ENCODE measurements at places on chromosomes 6 and 20.

GRCh38 chr6:78093906-78094305, 441.1 kb downstream of the MEI4 start:
- DNase-seq, result no peak

GRCh38 chr6:106747139-106747538, 117.8 kb downstream of the QRSL1 start:
- no peak for DNase-seq

- no peak for DNase-seq
Measured at GRCh38 chr6:24060982-24061754, 64.8 kb upstream of the NRSN1 start.

GRCh38 chr6:170268216-170269129, 22.4 kb downstream of the DLL1 start:
- DNase-seq, result no peak

GRCh38 chr6:36029464-36029863, 1.9 kb downstream of the MAPK14 start:
- DNase-seq, result no peak

DNA sequence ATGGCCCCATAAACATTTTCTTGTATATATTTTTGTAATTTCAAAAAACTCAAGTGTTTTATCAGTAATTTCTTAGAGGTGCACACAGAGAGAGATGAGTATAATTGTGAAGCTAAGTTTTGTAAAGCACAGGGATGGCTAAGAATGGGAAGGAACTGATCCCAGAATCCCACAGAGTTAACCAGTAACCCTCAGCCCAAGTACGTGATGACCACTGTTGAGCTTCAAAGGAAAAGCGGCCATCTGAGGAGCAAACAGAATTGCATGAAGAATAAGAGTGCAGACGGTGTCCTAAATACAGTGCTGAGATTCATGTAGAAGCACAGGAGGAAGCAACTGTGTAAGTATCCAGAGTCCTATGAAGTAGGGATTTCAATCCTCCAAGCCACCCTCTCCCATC, 28.1 kb upstream of the HLA-C start:
- no peak for DNase-seq

DNA sequence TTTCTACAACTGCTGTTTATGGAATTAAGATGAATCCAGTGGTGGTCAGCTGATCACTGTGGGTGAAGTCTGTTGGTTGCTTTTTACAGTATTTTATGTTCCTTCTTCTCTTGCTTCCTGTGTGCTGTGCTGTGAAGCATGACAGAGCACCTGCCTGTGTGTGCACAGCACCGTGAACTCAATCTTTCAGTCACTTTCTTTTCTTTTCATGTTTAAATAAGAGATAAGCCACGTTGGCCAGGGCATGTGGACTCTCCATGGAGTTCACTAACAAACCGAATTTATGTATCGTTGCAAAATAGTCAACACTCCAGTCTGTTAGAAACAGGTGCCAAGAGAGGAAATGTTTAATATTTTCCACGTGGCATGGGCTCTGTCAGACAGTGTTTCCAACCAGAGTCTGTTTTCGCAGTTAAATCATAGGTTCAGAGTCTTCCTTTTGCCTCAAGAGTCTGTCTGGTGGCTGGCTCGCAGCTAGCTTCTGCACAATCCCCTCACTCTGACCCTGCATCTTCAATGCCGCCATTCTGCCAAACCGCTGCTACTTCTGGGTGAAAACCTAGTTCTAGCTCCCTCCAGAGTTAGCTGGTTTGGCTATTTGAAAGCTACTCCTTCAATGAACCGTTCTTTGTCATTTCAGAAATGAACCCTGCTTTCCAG, 73.2 kb downstream of the QRSL1 start:
- no peak for DNase-seq

- DNase-seq, result no peak
Measured at GRCh38 chr6:48134246-48134645, 23.2 kb upstream of the PTCHD4 start.

DNA sequence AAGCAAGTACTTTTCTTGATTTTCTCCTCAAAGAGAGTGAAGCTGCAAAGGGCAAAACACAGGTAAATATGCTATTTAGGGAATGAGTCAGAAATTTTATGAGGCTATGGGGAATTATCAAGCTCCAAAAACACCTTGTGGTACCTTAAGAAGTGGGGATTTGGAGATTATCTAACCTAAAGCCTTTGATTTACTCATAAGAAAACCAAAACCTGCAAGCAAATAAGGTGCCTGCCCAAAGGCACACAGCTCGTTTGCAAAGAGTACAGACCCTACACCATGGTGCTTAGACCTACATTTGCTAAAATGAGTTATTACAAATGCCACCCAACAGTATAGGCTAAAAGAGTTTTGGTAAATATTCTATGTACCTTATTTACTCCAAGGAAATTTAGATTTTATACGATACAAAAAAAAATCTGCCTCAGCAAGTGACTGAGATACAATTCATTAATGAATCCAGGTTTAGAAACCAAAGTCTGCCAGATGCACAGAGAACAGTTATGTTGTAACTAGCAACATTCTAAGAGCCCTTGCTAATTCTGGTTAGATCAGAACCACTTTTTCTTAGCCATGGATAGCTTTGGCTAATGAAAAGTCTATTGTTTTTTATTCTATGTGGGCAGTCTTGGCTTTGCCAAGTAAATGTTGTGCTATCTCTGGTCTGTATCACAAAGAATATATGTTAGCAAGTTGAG, 101.5 kb downstream of the KHDC1L start:
- DNase-seq, result no peak

DNA sequence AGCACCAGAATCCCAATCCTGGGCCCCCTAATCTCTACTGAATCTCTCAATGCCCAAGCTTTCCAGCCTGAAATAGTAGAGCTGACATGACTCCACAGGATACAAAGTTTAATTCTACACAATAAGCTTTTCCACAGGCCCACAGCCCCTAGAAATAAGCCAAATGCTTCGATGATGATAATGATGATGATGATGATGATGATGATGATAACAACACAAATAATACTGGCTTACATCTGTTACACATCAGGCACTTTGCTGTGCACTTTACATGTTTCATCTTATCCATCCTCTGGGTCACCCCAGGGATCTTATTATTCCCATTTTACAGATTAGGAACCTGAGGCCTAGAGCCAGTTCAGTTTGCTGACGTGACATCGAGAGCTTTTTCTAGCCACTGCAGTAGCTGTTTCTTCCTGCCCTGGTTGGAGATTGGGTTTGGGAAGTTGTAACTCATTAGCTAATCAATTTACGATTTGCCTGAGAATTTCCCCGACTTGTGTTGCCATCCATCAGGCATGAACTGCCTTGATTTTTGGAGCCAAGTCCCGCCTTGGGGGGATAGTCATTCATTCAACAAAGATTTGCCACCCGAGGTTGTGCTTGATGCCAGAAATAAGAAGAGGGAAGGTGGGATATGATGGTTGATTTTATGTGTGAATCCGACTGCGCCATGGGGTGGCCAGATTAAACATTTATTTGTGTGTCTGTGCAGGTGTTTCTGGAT, 20.4 kb downstream of the KCNB1 start:
- no peak for DNase-seq

DNA sequence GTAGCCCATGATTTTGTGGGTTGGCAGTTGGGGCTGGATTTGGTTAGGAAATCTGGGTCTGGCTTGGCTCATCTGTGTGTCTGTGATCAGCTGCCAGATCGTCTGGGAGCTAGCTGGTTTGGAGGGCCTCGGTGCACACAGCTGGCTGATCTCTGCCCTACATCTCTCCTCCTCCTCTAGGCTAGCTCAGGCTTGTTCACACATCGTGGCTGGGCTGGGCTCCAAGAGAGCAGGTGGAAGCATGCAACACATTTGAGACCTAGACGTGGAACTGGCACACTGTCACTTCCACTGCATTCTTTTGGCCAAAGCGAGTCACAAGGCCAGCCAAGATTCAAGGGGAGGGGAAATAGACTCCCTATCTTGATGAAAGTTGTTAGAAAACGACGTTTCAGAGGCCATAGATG, 15.9 kb downstream of the NDUFAF5 start:
- DNase-seq, result no peak

All from activated CD8-positive, alpha-beta memory T cell treated with anti-CD3 and anti-CD28 coated beads for 4 hours (primary cell).